Cardiac septum (tissue), 1 donor: ENCODE measurements at places on chromosomes 5 and 9.

GRCh38 chr9:123761905-123762605, 167.9 kb downstream of the DENND1A start:
- DNase-seq, result no peak

DNA sequence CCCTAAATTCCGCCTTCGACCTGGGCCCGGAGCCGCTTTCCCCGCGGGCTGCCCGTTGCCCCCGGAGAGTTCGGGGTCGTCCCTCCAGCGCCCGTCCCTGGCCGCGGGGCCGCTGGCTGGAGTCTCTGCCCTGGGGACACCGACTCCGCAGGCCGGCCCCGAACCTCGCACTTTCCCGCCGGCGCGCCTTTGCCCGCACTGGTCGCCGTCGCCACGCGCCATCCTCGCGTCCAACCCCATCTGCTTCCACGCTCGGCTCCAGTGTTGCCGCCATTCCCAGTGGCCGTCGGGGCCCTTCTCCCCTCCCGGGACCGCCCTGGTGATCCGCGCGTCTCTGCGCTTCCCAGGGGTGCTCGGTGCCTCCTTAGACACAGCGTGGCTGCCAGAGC, 11.0 kb downstream of the LHX3 start:
- no peak for DNase-seq

- no peak for DNase-seq
These were observed 4.1 kb downstream of the PRDM6 start for GRCh38 chr5:123093111-123093600.

DNA sequence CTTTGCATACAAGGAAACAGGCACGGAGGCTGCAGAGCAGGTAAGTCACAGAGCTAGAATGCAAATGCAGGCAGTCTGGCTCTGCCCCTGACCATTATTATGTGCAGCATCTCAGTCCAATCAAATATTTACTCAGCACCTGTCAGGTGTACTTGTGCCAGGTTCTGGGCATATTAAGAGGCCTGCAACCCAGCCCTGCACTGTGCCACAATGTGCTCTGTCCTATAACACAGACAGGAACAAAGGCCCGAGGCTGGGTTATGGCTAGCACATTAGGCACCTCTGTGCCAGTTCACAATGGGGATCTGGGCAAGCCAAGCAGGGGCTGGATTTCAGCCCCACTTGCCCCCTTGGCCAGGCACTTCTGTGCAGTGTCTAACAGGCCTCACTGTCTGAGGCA, 14.0 kb downstream of the ARL15 start:
- no peak for DNase-seq

DNA sequence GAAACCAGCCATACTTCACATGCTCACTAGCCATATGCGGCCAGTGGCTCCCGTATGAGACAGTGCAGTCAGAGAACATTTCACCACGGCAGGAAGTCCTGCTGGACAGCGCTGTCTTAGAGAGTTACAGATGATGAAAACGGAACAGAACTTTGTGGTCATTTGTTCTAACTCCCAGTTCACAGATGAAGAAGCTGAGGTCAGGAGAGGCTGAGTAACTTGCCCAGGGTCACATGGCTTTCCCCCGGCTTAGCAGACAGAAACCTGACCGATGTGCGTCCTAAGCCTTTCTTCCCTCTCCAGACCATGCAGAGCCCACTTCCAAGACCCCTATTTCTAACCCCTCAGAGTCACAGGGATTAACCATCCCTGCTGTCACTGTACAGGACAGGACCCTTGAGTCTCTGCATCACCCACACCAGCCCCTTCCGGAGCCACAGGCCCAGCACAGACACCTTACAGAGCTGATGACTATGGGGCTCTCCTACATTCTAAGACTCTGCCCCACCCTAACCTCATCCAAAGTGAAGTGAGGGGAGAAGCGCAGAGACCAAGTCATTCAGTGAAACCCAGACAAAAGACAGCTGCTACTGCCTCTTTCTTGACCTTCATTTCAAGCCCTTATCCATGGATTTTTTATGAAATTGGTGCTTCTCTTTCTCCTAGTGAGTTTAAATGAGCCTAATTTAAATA, 86.9 kb downstream of the PTPN3 start:
- DNase-seq, result no peak

DNA sequence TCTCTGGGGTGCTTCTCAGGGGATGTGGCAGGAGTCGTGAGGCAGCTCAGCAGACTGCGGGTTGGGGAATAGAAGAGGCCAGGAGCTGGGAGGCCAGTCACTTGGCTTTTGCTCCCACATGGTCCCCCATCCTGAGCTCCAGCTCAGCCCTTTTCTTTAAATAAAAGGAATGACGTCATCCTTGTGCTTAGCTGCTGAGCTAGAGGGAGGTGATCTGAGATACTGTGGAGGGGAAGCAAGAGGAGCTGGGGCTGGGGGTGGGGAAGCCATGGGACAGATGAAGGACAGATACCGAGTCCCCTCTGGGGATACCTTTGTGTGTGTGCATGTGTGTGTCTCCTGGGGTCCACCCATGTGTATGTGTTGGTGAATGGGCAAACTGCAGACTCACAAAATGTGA, 89.0 kb upstream of the ARAP3 start:
- no peak for DNase-seq

GRCh38 chr9:127589955-127590370, 22.1 kb upstream of the STXBP1 start:
- DNase-seq, result no peak

DNA sequence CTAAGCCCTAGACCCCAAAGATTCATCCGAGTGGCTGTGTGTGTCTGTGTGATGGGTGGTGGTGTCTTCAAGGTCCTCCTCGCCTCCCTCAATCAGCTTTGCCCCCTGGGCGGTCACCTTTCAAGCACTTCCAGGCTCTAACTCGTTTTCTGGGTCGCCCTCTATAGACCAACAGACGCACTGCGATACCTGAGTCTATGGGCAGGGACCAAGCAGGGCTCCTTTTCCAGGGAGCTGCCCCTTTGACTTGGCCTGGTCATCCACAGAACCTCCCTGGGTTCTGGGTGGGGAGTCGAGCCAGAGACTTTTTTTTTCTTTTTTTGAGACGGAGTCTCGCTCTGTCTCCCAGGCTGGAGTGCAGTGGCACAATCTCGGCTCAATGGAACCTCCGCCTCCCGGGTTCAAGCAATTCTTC, 1.1 kb downstream of the SLC27A4 start:
- DNase-seq, result no peak

DNA sequence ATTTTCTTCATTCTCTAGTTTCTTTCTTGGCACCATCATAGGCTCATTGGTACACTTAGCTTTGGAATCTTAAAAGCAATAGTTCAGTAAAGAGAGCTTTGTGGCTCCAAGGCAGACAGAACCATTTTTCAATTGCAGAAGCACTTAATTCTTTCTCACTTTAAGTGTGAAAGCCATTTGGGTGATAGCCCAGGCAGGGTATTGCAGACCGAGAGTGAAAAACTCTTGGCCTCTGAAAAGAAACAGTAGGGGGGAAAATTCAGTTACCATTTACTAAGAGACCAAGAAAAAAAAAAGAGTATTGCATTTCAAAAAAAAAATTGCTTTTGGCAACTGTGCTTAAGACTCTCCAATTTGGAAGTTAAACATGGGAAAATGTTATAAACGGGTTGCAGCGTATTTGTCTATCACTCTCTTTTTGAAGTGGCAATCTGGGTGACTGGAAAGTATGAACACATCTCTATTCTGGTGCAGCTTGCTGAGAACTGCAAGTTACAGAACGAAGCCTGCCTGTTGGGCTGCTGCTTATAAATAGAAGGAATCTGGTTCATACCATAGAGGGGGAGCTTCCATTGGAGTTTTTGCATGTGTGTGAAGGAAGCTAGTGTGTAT, 170.5 kb downstream of the TLE4 start:
- no peak for DNase-seq

DNA sequence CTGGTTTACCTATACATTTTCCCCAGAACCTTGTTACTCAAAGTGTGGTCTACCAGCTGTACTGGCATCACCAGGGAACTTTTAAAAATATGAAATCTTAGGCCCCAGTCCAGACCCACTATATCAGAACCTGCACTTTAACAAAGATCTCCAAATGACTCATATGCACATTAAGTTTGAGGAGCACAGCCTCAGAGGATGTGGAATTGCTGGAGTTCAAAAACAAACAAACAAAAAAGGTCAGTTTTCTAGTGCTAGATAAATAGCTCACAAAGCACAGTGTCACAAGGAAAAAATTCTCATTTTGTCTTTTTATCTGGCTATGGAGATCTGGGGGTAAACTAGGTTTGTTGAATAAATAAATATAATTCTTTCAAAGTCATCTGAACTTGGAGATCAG, 68.9 kb upstream of the ANKRD55 start:
- no peak for DNase-seq

DNA sequence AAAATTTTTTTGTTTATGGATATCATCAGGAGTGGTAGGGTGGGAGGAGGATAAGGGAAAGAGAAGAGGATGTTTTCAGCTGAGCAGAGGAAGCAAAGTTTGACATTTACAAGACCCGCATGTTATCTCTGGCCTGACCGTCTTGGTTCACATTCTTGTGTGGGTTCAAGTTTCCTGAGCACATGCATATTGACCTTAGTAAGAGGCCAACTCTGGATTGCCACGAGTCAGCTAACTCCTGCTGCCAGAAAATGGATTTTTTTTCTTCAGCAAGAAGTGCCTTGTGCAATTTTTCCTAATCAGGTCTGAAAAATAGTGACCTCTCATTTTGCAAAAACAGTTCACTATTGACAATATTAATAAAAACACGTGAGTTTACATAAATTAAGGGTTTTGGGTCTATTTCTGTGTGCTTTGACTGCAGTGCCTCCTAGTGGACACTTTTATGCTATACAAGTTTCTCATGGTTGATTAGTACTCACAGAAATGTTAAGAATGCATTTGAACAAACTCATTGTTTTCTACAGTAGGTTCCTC, 27.1 kb upstream of the BASP1 start:
- DNase-seq, result no peak
